Activated B cell treated with CpG ODN at 0.5 μM for 24 hours (primary cell): ENCODE measurements at places on chromosomes 16 and 17.
A peak's percentile ranks its signal among the peaks of the same experiment; 100 is the strongest.

- no peak overlapping the region for H3K27ac ChIP-seq
- H3K27me3 ChIP-seq: peaks cover 46% of the 10 kb centered on the region
- no peak overlapping the region for H3K4me3 ChIP-seq
- H3K4me1 ChIP-seq: no peaks in the 10 kb centered on the region
These were observed 13.9 kb upstream of the TNRC6C start for GRCh38 chr17:77944390-77945222.

GRCh38 chr16:81385031-81385756, 59.4 kb upstream of the CMIP start:
- H3K27me3 ChIP-seq: no peaks in the 10 kb centered on the region
- no peak overlapping the region for H3K4me3 ChIP-seq
- H3K27ac ChIP-seq: no peak overlapping the region

DNA sequence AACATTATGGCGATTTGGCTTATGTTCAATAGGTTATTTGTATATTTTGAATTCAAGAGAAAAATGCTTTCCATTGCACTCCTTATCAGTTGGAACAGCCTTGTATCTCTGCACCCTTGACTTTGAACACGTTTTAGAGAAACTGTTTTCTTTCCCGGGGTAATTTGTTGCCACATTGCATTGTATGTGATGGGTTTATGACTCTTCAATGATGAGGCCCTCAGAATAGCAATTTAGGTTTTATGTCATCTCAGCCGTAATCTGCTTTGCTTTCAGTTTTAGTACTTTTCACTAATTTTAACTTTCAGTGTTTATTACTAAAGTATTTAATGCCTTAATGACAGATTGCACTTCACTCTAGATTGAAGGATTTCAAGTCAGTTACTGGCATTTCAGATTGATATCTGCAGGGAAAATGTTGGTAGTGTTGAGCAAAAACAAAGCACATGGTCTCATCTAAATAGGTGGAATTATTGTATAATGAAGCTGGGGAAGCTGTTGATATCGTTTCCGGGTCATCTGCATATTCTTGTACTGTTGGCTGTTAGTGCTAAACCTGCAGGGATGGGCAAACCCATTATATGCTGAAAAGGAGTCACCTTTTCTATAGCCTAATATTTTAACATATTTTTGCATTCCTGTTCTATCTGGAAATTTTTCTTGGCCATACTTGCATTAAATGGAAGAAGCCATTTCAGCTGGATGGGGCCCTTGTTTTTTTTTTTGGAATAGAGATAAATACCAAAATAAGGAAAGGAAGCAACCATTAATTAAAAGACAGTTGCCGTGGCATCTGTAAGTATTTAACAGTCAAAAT, 2.0 kb downstream of the LUC7L3 start:
- H3K4me1 ChIP-seq: peaks cover 58% of the 10 kb centered on the region
- H3K27ac ChIP-seq: peak overlapping the region; percentile 98
- H3K36me3 ChIP-seq: peaks cover 29% of the 10 kb centered on the region
- no peaks in the 10 kb centered on the region for H3K27me3 ChIP-seq

DNA sequence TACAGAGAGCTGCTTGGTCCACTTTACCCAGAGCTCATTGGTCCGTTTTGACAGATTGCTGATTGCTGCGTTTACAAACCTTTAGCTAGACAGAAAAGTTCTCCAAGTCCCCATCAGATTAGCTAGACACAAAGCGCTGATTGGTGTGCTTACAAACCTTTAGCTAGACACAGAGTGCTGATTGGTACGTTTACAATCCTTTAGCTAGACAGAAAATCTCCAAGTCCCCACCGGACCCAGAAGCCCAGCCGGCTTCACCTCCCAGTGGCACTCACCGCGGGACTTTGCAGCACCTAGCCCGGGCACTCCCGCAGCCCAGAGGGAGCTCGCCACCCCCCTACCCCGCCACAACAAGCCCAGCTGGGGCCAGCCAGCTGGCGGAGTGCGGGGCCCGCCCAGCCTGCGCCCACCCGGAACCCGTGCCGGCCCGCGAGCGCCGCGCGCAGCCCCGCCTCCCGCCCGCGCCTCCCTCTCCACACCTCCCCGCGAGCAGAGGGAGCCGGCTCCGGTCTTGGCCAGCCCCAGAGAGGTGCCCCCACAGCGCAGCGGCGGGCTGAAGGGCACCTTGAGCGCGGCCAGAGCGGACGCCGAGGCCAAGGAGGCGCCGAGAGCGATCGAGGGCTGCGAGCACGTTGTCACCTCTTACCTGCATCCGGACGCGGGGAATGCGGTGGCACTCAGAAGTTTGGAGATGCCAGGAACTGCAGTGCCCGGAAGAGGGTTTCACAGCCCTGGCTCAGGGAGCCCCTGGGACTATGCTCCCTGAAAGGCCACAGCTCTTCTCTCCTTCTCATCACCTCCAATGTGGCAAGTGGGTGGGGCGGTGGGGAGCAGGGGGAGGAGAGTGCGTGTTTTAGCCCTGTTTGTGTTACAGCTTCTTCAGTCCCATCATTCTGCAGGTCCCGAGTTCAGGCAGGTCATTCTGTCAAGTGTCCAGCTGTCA, 1504.5 kb downstream of the CDH11 start:
- DNase-seq: no peak
- H3K4me3 ChIP-seq: no peak overlapping the region
- no peaks in the 10 kb centered on the region for H3K27me3 ChIP-seq
- H3K4me1 ChIP-seq: no peaks in the 10 kb centered on the region
- H3K36me3 ChIP-seq: no peaks in the 10 kb centered on the region

DNA sequence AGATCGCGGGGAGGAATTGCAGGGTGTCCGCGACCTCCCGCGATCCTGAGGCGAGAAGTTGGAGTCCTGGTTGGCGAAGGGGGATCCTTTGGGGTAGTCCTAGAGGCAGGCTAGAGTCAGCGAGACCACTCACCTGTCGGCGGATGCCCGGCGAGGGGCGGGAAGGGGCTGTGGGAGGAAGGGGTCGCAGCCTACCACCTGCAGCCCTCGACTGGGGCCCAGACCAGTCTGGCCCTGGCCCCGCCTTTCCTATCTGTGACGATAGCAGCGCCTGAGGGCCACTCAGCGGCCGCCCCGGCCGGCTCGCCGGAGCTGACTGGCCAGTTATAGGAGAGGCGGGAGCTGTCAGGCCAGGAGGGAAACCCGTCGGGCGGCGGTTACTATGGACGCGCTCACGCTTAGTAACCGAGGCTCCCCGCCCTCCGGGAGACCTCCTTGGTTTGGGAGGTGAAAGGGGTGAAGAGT, at the start of gene TEKT3:
Gene TEKT3 (minus strand): TSS at position 213 of the 465 bp plus-strand sequence. CDS start 10,012 bp downstream, outside the sequence.
- H3K4me1 ChIP-seq: peaks cover 10% of the 10 kb centered on the region
- H3K36me3 ChIP-seq: no peaks in the 10 kb centered on the region
- DNase-seq: no peak

GRCh38 chr16:78122774-78123315, 23.4 kb downstream of the WWOX start:
- DNase-seq: no peak
- no peak overlapping the region for H3K27ac ChIP-seq
- peaks cover 3% of the 10 kb centered on the region for H3K4me1 ChIP-seq
- H3K4me3 ChIP-seq: no peak overlapping the region

- H3K27me3 ChIP-seq: peaks cover 5% of the 10 kb centered on the region
- no peak for DNase-seq
- no peak overlapping the region for H3K4me3 ChIP-seq
These were observed 21.9 kb downstream of the SGSH start for GRCh38 chr17:80198144-80198661.

- H3K27ac ChIP-seq: no peak overlapping the region
- peaks cover 78% of the 10 kb centered on the region for H3K36me3 ChIP-seq
- H3K27me3 ChIP-seq: no peaks in the 10 kb centered on the region
- no peak overlapping the region for H3K4me3 ChIP-seq
- H3K4me1 ChIP-seq: no peaks in the 10 kb centered on the region
- DNase-seq: no peak
These were observed 10.1 kb upstream of the PLD6 start for GRCh38 chr17:17216236-17216635.

DNA sequence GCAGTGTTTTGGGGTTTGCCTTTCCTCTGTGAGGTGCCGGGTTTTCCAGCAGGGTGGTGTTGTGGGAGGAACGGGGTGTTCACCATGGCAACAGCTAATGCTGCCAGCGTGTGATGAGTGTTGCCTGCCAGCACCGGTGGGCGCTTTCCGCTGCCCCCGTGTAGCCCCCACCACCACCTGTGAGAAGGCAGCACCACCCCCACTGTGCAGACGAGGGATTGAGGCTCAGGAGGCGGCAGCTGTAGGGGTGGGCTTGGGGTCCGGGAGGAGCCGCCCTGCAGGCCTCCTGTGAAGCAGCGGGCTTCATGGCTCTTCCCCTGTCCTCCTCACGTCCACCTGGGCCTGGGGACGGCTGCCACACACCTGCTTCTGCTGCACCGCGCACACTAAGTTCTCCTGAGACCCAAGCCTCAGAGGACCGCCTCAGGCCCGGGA, 5.2 kb downstream of the RAB40C start:
- no peak overlapping the region for H3K4me3 ChIP-seq
- DNase-seq: no peak
- H3K27ac ChIP-seq: no peak overlapping the region
- peaks cover 28% of the 10 kb centered on the region for H3K4me1 ChIP-seq

DNA sequence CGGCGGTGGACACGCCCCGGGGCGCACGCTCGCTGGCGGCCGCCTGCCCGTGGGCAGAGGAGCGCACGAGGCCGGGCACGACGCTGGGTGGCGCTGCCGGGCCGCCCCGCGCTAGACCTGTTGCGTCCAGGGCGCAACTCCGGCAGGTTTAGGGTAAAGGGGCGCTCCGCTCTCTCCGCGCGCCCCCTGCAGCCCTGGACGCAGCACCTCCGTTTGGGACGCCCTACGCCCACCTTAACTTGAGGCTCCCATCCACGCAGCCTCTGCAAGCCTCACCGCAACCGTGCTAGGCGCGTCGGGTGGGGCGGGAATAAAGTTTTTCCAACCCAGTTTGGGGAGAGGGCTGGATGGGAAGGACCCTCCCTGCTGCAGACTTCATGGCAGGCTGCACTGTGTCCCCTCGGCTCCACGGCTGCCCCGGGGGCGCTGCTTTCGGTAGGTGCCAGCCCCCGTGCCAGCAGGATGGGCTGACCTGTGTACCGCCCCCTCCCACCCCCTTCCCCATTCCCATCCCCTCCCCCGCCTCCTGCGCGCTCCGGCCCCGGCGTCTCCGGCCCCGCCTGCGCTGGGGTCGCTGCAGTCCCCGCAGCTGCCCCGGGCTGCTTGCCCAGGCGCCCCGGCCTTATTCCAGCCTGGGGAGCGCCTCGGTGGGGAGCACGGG, at the start of gene SYT17:
Gene SYT17 (plus strand): TSS at position 531 of the 661 bp plus-strand sequence. CDS start 407 bp downstream, outside the sequence.
- H3K4me1 ChIP-seq: peaks cover 24% of the 10 kb centered on the region
- H3K27me3 ChIP-seq: no peaks in the 10 kb centered on the region
- H3K4me3 ChIP-seq: peak within 1 kb of the TSS; percentile 82
- DNase-seq: peak; percentile 69
- no peaks in the 10 kb centered on the region for H3K36me3 ChIP-seq
